Dermis microvascular lymphatic vessel endothelial cell (primary cell): ENCODE measurements at places on chromosomes 5 and 9. TPM values are rescaled to one million over a fixed set of nuclear protein-coding genes. Genes with fewer than 3 reads are reported as not detected.

Gene CENPK
- total RNA-seq: 6.3 and 10.4 TPM in 2 replicates

Gene UNC13B
- 15.5 and 18.2 TPM in 2 replicates for total RNA-seq

Gene PRR7
- 2.1 and 2.2 TPM in 2 replicates for total RNA-seq

Gene GFI1B
- total RNA-seq: under 0.01 TPM in 1 of 2 replicates, not detected in the other

Gene RNF208
- total RNA-seq: under 0.01 and 0.13 TPM in 2 replicates

Gene SLC25A46
- 61.5 and 63.0 TPM in 2 replicates for total RNA-seq

Gene ZNF454
- 0.26 and 0.63 TPM in 2 replicates for total RNA-seq

Gene ZNF483
- 1.6 and 1.8 TPM in 2 replicates for total RNA-seq

Gene IL3
- total RNA-seq: not detected in 2 replicates

Gene BTNL3
- not detected in 2 replicates for total RNA-seq

Gene TIMD4
- total RNA-seq: not detected in 2 replicates

Gene GLDC
- total RNA-seq: 3.4 and 11.8 TPM in 2 replicates

Gene HAVCR2
- total RNA-seq: 0.64 and 1.0 TPM in 2 replicates

Gene ADAMTSL1
- 4.7 and 9.1 TPM in 2 replicates for total RNA-seq

Gene GFRA3
- total RNA-seq: not detected in 2 replicates

Gene IL5
- not detected in 2 replicates for total RNA-seq

Gene FSTL4
- under 0.01 and 0.25 TPM in 2 replicates for total RNA-seq

Gene MAMDC2
- total RNA-seq: 0.89 and 3.1 TPM in 2 replicates

Gene SGTB
- total RNA-seq: 7.0 and 10.3 TPM in 2 replicates

Gene SOHLH1
- under 0.01 TPM in 1 of 2 replicates, not detected in the other for total RNA-seq

Gene MEF2C
- total RNA-seq: 118 and 159 TPM in 2 replicates

Gene ABO
- 0.39 and 0.63 TPM in 2 replicates for total RNA-seq

Gene CDKN2A
- 4.2 and 6.3 TPM in 2 replicates for total RNA-seq

Gene PPP3R2
- not detected in 2 replicates for total RNA-seq

Gene UGT3A1
- total RNA-seq: not detected in 2 replicates

Gene ARHGAP26
- 25.2 and 36.2 TPM in 2 replicates for total RNA-seq

Gene TAF11L7
- not detected in 2 replicates for total RNA-seq

Gene PCDHB9
- 0.13 and 0.25 TPM in 2 replicates for total RNA-seq

Gene FAM221B
- not detected in 2 replicates for total RNA-seq

Gene MELK
- 8.7 and 19.9 TPM in 2 replicates for total RNA-seq

Gene SHC3
- 0.13 and 0.25 TPM in 2 replicates for total RNA-seq

Gene CTXN3
- not detected in 2 replicates for total RNA-seq

Gene RRAGA
- 28.1 and 53.9 TPM in 2 replicates for total RNA-seq

Gene CEL
- total RNA-seq: 0.13 TPM in 2 replicates

Gene SYNPO
- total RNA-seq: 5.6 and 12.3 TPM in 2 replicates

Gene TMEM8B
- 0.13 and 0.25 TPM in 2 replicates for total RNA-seq

Gene RNF183
- total RNA-seq: not detected in 2 replicates

Gene C5orf46
- total RNA-seq: not detected in 2 replicates

Gene APBA1
- total RNA-seq: 7.1 and 9.4 TPM in 2 replicates

Gene TRIP13
- total RNA-seq: 8.7 and 19.4 TPM in 2 replicates

Gene AK8
- total RNA-seq: under 0.01 and 0.13 TPM in 2 replicates

Gene FOXD4L4
- total RNA-seq: 0.13 TPM in 1 of 2 replicates, not detected in the other

Gene HAVCR1
- not detected in 2 replicates for total RNA-seq

Gene CFAP90
- not detected in 2 replicates for total RNA-seq

Gene FBP2
- total RNA-seq: not detected in 2 replicates

Gene SPATA9
- 0.13 TPM in 1 of 2 replicates, not detected in the other for total RNA-seq

Gene TLX3
- not detected in 2 replicates for total RNA-seq

Gene TRIM52
- total RNA-seq: 3.3 and 5.8 TPM in 2 replicates

Gene IGIP
- 2.6 and 4.0 TPM in 2 replicates for total RNA-seq

Gene MUSK
- not detected in 2 replicates for total RNA-seq

Gene PPP1R26
- 8.7 and 11.3 TPM in 2 replicates for total RNA-seq
